Smooth muscle cell of trachea (primary cell): ENCODE measurements at places on chromosomes 16 and 17. TPM values are rescaled to one million over a fixed set of nuclear protein-coding genes. Genes with fewer than 3 reads are reported as not detected.

Gene TPPP3
- 1.0 and 2.2 TPM in 2 replicates for total RNA-seq

Gene C1QL1
- 0.29 and 0.99 TPM in 2 replicates for total RNA-seq

Gene SLC16A6
- 0.15 and 1.2 TPM in 2 replicates for total RNA-seq

Gene WNT3
- total RNA-seq, result 0.83 and 1.2 TPM in 2 replicates

Gene TNK1
- total RNA-seq, result 0.66 and 0.73 TPM in 2 replicates

Gene ZG16
- total RNA-seq, result not detected in 2 replicates

Gene RAD51C
- total RNA-seq, result 24.3 and 29.1 TPM in 2 replicates

Gene AFMID
- total RNA-seq, result 34.8 and 42.8 TPM in 2 replicates

Gene MPDU1
- 94.1 and 137 TPM in 2 replicates for total RNA-seq

Gene CSH2
- total RNA-seq, result not detected in 2 replicates

Gene SLC6A2
- total RNA-seq, result not detected in 2 replicates

Gene GAS2L2
- total RNA-seq, result not detected in 2 replicates

Gene LLGL2
- 0.15 and 1.3 TPM in 2 replicates for total RNA-seq

Gene KANSL1
- total RNA-seq, result 59.0 and 150 TPM in 2 replicates

Gene ABCA8
- 85.1 and 88.7 TPM in 2 replicates for total RNA-seq

Gene RCVRN
- under 0.01 TPM in 1 of 2 replicates, not detected in the other for total RNA-seq

Gene TPSG1
- not detected in 2 replicates for total RNA-seq

Gene TAF1C
- total RNA-seq, result 23.0 and 23.1 TPM in 2 replicates

Gene PHF12
- total RNA-seq, result 16.1 and 22.5 TPM in 2 replicates

Gene MSLN
- total RNA-seq, result 0.17 TPM in 1 of 2 replicates, not detected in the other

Gene FBXL16
- total RNA-seq, result 0.17 and 0.29 TPM in 2 replicates

Gene OR1F1
- total RNA-seq, result not detected in 2 replicates

Gene MT1A
- total RNA-seq, result 1.5 and 1.7 TPM in 2 replicates

Gene CYTH1
- 13.4 and 17.5 TPM in 2 replicates for total RNA-seq

Gene RTN4RL1
- total RNA-seq, result 0.15 and 0.50 TPM in 2 replicates

Gene SMIM36
- total RNA-seq, result not detected in 2 replicates

Gene WWP2
- total RNA-seq, result 20.2 and 29.2 TPM in 2 replicates

Gene SMIM22
- not detected in 2 replicates for total RNA-seq

Gene NPIPA3
- total RNA-seq, result 0.33 and 1.2 TPM in 2 replicates

Gene CDC42EP4
- total RNA-seq, result 56.6 and 82.0 TPM in 2 replicates

Gene C16orf96
- total RNA-seq, result 0.17 TPM in 1 of 2 replicates, not detected in the other

Gene FOXC2
- 0.66 and 1.0 TPM in 2 replicates for total RNA-seq

Gene FA2H
- total RNA-seq, result not detected in 2 replicates

Gene HCFC1R1
- total RNA-seq, result 12.5 and 73.4 TPM in 2 replicates
